ENCODE measurements at places on chromosomes 6 and 20.

DNA sequence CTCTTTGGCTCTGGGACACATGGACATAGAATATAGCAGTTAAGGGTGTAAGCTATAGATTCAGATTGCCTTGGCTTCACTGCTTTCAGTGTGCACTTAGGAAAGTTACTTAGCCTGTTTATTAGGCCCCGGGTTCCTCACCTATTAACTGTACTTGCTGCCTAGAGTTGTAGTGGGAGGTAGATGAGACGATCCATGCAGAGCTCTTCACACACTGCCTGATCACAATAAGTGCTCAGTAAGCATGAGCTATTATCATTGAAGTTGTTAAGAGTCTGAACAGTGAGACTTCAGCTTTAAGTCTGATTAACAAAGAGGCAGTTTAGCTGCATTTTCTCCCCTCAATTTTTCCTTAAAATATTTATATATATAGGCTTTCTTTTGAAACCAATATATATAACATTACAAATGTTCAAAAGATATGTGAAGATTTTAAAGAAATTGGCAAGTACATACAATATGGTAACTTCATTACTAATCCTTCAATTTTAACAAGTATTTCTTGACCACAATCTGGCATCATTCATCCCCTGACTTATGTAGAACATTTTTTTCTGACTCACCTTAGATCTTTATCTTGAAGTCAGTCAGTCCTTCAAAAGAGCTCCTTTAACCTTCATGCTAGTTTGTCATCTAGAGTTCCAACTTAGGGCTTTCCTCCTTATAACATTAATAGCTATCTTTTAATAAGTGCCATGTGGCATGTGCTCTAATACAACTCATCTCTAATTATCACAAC lies 20.5 kb upstream of the SUPT3H start:
- no peak for DNase-seq

- no peak for DNase-seq
These were observed 2.2 kb upstream of the PTPRA start for GRCh38 chr20:2871111-2871465.

GRCh38 chr6:112651239-112651638 lies 304.1 kb downstream of the RFPL4B start:
- no peak for DNase-seq

GRCh38 chr6:41470331-41471063 lies 75.7 kb upstream of the FOXP4 start:
- no peak for DNase-seq

DNA sequence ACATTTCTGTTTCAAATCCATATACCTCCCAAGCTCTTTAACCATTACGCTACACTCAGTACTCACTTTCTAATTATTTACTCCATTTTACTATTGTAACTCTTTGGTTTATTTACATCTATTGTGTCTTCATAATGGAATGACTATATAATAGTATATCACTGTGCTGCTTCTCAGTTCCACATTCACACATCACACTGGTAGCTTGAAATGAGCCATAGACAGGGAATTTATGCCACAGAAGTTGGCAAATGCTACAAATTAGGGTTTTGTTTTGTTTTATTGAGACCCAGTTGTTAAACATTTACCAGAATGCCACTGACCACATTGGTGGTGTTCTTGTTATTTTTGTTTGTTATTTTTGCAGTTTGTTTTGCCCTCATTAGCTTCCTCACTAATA lies 213.9 kb downstream of the KCNQ5 start:
- DNase-seq: no peak

DNA sequence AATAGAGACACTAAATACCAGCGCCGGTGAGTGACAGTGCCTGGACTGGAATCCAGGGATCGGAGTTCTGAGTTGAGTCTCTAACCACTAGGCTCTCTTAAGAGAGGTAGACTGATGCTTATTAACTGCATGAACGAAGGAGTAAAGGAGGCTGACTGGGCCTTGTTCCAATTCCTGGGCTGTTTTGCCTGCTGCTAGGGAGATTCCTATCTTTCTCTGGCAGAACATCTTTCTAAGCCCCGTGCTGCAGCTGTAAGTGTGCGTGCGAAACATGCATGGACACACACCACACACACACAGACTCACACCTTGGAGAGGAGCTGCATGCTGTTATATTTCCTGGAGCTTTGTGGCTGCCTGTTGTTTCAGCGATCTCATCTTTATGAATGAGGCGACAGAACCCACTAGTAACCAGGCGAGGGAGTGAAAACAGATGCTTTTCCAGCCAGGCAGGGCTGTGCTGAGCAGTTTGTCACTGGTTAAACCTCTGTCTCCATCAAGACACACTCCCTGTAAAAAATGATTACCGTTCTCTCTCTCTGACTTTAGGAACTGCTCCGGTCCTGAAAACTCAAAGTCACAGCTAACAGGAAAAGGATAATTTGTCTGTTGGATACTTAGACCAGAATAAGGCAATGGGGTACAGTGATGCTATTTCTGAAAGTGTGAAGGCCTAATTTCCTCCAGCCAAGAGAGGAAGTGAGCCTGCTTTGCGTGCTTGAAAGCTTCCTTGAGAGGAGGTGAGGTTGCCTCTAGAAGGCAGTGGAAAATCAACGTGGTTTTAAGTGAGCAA lies 157.4 kb upstream of the ZNF217 start:
- DNase-seq: no peak

GRCh38 chr6:4388675-4389074 lies 253.3 kb upstream of the ECI2 start:
- no peak for DNase-seq

DNA sequence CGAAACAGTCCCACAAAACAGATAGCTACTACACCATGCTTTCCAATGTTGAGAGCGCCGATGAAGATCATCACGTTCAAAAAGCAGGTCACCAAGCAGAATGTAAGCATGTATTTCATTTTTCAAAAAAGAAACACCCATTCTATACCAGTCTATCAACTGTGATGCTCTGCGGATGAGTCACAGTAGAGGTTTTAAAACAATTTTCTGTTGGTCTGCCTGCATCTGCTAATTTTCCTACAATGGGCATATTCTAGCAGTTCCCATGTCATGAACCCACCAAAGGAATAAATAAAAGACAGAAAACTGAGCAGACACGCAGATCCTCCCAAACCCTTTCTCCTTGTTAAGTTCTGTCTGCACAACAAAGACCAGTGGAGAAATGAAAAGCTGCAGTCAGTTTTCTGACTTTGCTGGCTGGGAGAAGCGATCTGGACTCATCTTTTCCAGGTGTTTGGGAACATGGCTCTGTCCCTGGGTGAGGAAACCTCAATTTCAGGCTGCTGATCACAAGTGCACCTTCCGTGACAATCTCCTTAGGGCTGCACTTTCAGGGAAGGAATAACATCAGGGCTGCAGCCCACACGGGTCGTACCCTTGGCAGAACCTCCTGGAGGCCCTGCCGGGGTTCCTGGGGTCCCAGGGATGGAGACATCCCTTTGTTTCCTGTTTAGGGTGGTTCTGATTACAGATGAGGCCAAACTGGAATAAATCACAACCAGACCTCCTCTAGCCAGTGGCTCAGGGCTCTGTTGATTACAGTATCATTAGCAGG lies 200.1 kb downstream of the BMP7 start:
- DNase-seq: no peak

GRCh38 chr6:150930841-150931240 lies 65.3 kb downstream of the MTHFD1L start:
- DNase-seq: no peak

DNA sequence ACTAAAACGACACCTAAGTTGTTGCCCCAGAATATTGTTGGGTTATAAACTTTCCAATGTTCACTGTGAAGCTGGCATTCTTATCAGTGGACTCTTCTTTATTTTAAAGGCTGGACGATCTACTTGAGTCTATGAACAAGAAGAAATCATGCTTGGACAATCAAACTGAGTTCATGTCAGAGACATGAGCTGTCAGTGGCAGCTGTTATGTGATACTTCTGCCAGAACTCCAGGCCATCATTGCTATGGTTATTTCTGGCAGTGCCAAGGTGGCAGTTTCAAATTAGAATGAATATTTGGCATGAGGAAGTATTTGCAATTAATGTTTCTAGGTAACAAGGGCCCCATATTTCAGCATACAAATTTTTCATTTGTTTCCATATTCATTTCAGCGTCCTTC lies 417.3 kb downstream of the LMBRD1 start:
- no peak for DNase-seq

DNA sequence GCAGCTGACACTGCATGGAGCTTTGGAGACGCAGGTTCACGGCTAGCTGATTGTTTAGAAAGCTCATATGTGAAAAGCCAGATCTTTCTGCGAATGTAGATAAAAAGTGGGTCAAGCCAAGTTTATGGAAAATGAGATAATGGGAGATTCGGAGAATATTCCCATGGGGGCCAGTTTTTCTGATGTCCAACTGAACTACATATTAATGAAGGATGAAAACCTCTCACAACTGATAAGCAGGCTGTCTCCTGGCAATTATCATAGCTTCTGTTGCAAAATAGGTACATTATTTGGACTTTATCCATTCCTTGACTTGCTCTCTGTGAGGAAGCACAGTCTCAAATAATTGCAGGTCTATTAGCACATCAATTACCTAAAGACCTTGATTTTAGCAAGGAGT lies 21.1 kb downstream of the HDGFL1 start:
- DNase-seq: no peak

GRCh38 chr20:44848254-44849015 lies 37.1 kb upstream of the YWHAB start:
- DNase-seq: no peak

DNA sequence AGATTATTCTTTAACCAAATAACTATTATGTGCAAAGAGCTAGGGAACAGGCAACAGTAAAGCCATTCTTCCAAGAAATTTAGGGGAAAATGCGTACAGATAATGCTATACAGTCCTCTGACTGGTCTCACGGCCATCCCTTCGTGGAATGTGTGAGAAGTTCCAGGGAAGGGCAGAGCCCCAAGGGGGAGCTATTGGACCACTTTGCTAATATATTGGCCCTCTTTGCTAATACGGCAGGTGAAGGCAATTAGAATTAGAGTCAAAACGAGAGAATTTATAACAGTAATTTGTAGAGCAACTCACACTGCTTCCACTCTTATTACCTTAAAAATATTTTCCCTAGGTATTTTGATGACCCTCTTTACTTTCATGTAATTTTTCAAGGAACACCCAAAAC lies 140.4 kb downstream of the IMPG1 start:
- no peak for DNase-seq

DNA sequence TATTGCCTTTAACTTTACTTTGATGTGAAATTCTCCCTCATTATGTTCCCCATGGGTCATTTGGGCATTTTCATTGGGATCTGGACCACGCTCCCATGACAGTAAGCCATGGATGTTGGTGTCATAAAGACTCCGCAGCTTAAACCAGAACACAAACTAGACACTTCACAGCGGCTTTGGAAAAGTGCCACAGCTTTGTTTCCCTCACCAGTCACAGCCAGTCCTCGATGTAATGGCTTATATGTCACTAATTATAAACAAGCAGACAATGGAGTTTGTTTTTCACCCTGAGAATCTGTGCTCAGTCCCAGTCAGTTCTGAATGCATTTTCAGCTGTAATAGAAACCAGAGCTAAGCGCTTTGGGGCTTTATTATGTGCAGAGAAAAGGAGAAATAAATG lies 23.2 kb upstream of the DAAM2 start:
- DNase-seq: no peak

DNA sequence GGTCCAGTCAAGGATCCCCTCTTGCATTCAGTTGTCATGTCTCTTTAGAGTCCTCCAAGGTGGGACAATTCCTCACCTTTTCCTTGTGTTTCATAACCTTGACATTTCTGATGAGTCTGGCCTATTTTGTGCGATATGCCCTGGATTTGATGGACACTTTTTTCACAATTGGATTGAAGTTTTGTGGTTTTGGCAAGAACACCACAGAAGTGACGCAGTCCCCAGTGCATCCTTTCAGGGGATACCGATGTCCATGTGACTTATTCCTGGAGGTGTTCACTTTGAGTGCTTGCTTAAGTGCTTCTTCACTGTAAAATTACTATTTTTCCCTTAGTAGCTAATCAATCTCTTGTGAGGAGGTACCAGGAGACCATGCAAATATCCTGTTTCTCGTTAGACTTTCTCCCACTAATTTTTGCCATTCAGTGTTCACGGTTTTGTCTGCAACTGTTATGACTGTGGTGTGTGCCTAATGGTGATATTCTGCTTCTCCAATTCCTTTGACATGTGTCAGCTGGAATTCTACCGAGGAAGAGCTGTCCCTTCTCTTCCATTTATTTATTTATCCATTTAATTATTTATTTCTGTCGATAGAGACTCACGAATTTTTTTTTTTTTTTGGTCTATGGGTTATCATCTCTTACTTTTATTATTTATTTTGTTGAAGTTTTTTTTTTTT lies 30.8 kb downstream of the BPIFB4 start:
- no peak for DNase-seq

- DNase-seq: no peak
These were observed 591.6 kb downstream of the PKHD1 start for GRCh38 chr6:51495610-51496396.

DNA sequence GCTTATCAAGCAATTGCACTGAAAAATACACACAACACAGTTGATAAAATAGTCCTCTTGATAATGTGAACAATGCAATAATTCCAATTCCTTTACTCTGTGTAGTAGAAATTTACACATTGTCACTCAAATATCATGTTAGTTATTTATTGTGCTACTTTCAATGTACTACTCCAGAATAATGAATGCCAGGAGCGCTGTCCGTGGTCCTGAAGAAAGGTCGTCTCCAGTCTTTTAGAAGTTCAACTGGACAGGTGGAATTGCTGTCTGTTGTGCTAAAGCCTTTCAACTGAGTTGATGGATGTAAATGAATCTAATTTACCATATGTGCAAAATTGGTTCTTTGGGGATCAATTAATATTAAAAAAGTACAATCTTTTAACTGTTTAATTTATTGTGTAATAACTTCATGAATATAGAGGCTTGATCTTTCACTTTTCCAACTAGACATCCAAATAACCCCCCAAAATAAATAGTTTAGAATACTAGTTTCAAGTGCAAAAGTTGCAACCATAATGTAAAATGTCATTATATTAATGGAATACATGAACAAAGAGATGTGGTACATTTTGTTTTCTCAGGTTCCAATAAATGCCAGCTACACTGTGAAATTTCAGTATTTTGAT lies 3.2 kb downstream of the GRIK2 start:
- DNase-seq: no peak

- no peak for DNase-seq
These were observed 114.7 kb downstream of the RWDD2A start for GRCh38 chr6:83307849-83308248.

GRCh38 chr20:47765691-47766594 lies 19.3 kb downstream of the SULF2 start:
- no peak for DNase-seq

DNA sequence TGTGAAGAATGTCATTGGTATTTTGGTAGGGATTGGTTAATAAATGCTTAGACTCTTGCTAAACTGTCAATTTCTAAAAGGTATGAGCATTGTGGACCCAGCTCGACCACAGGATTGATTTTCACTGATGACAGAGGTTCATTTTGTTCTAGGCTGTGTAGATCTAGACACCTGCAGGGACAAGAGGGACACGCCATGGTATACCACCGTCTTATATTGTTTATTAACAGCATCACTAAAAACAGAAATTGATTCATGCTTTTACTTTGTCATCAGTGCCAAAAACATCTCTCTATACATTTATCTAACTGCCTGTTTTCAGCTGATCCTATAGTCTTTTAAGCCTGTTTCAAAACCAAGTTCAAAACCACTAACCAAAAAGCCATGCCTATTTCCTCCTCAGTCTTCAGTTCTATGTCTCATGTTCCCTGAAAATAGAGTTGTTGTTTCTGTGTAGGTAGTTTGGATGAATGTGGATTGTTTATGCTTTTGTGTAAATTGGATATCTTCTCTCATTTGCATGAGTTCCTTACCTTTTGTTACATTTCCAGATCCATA lies 109.8 kb downstream of the JAG1 start:
- no peak for DNase-seq

- no peak for DNase-seq
These were observed 207.0 kb downstream of the CDC5L start for GRCh38 chr6:44594481-44594880.

GRCh38 chr6:138724015-138724414 lies 49.6 kb upstream of the CCDC28A start:
- no peak for DNase-seq

Measured in NCI-H2081 treated with DMSO at 0.1 percent for 48 hours (cell line).